ENCODE measurements at places on chromosomes 1 and 21. TPM values are rescaled to one million over a fixed set of nuclear protein-coding genes. Genes with fewer than 3 reads are reported as not detected.

- DNase-seq: peak; percentile 67
Measured at GRCh38 chr1:183195142-183195574, 9.1 kb downstream of the LAMC2 start.

GRCh38 chr1:176141449-176141848 lies 65.6 kb downstream of the COP1 start:
- no peak for DNase-seq

DNAH14 gene
- total RNA-seq: 2.2 TPM

MAGOH gene
- total RNA-seq: 42.5 TPM

- DNase-seq: no peak
Measured at GRCh38 chr1:89332461-89332860, 31.4 kb upstream of the GBP6 start.

ZBTB8B gene
- total RNA-seq: not detected

KRTAP12-3 gene
- total RNA-seq: not detected

GRCh38 chr21:45135868-45136267 lies 61.5 kb downstream of the ADARB1 start:
- DNase-seq: no peak

FCER1G gene
- total RNA-seq: not detected

OPRD1 gene
- 0.03 TPM for total RNA-seq

DNA sequence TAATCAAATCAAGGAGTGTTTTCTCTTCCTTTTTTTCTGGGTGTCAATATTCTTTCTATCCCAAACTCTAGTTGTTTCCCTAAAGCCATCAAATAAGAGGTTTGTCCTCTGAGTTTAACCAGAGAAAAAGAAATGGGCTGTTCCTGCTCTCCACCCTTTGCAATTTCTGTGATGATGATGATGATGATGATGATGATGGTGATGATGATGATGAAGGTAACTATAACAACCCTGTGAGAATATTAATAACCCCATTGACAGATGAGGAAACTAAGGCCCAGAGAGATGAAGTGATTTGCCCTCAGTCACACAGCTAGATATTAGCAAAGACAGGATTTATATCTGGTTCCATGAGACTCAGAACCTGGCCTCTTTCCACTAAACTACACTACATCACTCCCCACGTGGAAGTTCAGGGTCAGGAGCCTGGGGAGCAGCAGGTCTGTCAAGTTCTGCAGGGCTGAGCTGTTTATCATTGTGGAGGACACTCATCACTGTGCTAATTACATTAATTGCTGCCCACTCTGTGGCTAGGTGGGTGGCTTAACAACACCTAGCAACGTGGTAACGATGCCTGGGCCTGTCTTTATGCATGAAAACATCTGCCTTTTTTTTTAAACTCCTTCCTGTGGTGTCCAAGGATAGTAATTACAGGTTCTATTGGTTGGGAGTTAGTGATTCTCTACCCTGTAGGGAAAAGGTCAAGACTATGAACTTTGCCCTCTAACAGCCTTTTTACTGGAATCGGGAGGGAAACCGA lies 19.0 kb upstream of the JUN start:
- peak; percentile 58 for DNase-seq

GRCh38 chr1:209704584-209704983 lies at the start of gene HSD11B1:
Gene HSD11B1 (plus strand): TSS chr1:209704846. CDS start chr1:209704943, 97 bp downstream.
- DNase-seq: no peak

- no peak for DNase-seq
Measured at GRCh38 chr1:55195521-55196233, 19.5 kb downstream of the USP24 start.

DNA sequence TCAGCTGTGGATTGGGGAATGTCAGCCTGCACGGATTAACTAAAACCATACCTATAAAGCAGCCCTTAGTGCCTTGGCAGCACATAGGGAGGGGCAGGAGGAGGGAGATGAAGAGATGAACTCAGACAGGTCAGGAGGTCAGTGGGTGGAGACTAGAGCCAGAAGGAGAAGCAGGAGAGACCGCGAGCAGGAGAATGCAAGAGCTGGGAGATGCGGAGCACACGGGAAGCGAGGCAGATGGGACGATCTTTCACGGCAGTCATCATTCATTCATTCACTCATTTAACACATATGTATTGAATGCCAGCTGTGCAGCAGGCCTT lies 41.9 kb downstream of the NEK2 start:
- peak; percentile 30 for DNase-seq

TPTE gene
- total RNA-seq: not detected

DNA sequence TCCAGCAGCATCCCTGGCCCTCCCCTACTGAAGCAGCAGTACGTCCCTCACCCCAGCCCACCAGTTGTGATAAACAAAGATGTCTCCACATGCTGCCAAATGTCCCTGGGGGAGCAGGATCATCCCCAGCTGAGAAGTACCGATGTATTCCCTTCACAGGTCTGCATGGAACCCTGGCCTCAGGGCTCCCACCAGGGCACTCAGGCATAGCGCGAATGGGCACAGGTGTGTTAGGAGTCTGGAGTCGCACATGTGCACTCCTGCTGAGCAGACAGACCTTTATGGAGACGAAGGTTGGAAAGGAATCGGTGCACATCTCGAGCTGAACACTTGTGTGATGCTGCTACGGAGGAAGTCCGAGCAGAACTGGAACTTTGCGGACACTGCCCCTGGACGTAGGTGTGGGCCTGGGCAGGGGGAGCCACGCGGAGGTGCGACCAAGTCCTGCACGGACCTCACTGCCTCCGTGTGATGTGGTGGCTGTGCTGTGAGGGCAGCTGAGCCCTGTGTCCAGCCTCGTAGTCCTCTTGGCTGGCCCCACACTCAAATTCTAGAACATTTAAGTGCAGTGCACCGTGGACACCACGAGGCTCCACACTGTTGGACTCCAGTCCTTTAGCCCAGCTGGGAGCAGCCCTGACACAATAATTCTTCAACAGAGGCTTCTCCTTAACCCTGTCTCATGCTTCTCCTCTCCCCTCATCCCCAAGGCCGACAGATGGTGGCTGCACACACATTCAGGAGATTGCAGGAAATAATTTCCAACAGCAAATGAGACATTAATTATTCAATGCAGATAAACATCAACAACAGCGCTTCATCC lies 43.4 kb downstream of the RSPH1 start:
- no peak for DNase-seq

DNA sequence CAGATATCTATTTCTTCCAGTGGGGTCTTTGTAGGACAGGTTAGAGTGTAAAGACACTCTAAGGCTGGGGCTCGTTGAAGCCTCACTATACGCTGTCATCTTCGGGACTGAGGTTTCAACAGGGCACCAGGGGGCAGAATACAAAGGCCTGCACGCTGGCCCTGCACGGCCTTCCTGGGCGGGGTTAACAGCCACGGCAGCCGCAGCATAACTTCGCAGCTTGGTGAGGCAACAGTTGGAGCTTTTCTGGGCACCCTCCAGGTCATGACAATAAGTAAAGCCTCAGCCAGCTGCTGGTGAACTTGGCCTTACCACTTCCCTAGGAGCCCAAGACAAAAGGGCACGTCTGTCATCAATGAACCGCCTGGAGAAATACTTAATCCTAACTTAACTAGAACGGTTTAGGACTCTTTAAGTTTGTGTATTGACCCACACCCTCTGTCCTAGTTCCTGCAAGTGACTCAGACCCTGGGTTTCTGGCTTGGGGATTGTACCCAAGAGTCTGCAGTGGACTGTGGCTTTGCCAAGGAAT lies 2.3 kb upstream of the RUNX1 start:
- peak; percentile 88 for DNase-seq

- no peak for DNase-seq
Measured at GRCh38 chr1:221437926-221438325, 304.0 kb downstream of the DUSP10 start.

E2F2 gene
- 4.7 TPM for total RNA-seq

DNA sequence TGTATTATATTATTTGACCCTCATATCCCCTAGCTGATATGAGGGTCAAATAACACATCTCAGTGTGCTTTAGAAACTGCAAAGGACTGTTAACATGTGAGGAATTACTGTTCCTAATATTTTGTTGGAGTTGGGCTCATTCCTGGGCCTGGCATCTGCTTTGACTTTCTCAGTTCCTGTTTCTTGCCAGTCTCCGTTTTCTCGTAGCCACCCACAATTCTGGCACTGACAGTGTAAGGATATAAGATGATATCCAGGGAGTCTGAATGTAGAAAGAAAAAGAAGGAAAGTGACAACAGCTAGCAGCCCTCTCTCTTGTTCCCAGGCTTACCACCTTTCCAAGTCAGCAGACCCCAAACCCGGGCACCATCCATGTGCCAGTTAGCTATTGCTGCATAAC lies 54.4 kb upstream of the SCMH1 start:
- DNase-seq: no peak

DNA sequence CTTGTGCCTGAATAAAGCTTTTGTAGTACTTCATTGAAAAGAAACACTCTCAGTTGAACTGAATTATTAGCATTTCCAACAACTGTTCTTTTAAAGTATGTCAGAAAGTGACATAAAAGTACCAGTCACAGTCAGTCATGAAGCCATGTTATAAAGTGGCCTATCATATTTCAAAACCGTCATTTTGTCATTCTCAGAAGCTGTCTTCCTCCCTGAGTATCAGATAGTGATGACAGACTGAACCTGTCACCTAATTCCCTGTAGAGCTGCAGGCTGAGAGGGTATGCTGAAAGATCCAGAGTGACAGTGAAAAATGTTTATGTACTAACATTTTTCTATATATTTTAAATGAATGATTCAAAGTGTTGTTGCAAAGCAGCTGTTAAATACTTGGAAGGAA lies 1121.7 kb upstream of the PRMT6 start:
- DNase-seq: no peak

GRCh38 chr1:39392851-39393573 lies 98.4 kb upstream of the BMP8A start:
- DNase-seq: no peak

KCNA2 gene
- not detected for total RNA-seq

DNA sequence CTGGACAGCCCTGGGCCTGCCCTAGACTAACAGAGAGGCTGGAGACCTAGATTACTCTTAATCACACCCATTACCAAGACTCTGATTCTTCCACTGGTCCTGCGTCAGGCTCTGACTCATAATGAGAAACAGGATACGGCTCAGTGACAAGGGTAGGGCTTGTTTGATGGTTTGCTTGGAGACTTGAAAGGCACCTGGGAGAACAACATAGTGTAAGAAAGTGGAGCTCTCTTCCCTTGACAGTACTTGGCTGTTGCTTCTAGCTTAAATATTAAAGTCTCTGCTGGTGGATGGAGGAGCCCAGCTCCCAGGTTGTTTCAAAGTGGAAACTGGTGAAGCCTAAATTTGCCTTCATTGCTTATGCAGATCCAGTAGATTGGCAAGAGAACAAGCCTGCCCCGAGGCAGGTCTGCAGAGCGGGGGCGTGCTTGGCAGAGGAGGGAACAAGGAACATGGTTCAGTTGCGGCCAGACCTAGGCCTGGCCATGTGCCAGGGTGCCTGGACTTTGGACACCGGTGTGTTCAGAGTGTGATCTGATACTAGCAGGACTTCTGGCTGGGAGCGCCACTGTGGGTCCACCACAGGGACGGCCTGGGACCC lies 480.6 kb downstream of the CAMTA1 start:
- peak; percentile 95 for DNase-seq

GRCh38 chr1:2372551-2373490 lies 18.5 kb downstream of the MORN1 start:
- no peak for DNase-seq

GRCh38 chr21:34535886-34536285 lies 23.9 kb upstream of the KCNE1 start:
- no peak for DNase-seq

- no peak for DNase-seq
Measured at GRCh38 chr1:208598021-208598420, 353.8 kb upstream of the PLXNA2 start.

- no peak for DNase-seq
Measured at GRCh38 chr21:24255591-24255990, 1351.7 kb downstream of the MRPL39 start.

- no peak for DNase-seq
Measured at GRCh38 chr1:230800891-230801840, 54.0 kb downstream of the CAPN9 start.

- no peak for DNase-seq
Measured at GRCh38 chr1:234040446-234041317, 136.2 kb downstream of the SLC35F3 start.

DNA sequence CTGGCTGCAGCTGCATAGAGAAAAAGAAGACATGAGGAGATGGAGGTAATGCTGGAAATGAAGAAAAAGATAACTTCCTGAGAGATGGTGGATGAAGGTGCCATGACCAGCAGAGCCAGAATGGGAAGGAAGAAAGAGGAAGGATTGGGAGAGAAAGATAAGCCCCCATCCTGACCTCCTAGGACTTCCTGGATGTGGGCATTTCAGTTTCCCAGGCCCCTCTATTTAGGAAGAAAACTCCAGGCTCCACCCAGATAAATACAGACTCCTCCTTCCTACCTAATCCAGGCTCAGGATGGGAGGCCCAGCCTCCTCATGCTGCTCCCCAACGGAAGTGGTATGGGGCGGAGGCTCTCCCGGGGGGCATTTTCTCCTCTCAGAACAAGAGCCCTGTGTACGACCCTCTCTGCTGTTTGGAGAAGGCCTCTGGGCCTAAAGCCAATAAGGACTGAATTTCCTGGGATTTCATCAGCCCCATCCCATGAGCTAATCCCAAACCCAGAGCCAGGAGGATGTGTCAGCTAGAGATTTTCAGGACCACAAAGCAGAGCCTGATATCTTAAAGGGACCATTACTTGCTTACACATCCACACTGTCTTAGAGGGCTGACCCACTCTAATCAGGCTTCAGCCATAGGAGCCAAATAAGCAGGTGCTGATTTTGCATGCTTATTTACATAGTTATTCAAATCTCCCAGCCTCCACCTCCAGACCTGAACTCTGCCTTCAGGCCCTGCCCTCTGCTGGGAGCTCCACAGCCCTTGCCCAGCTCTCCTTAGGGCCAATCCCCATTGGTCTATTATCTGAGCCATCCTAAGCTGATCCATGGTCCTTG lies 5.1 kb upstream of the ARHGEF2 start:
- DNase-seq: peak; percentile 49

- DNase-seq: no peak
Measured at GRCh38 chr1:33738976-33739375, 124.9 kb upstream of the HMGB4 start.

DNA sequence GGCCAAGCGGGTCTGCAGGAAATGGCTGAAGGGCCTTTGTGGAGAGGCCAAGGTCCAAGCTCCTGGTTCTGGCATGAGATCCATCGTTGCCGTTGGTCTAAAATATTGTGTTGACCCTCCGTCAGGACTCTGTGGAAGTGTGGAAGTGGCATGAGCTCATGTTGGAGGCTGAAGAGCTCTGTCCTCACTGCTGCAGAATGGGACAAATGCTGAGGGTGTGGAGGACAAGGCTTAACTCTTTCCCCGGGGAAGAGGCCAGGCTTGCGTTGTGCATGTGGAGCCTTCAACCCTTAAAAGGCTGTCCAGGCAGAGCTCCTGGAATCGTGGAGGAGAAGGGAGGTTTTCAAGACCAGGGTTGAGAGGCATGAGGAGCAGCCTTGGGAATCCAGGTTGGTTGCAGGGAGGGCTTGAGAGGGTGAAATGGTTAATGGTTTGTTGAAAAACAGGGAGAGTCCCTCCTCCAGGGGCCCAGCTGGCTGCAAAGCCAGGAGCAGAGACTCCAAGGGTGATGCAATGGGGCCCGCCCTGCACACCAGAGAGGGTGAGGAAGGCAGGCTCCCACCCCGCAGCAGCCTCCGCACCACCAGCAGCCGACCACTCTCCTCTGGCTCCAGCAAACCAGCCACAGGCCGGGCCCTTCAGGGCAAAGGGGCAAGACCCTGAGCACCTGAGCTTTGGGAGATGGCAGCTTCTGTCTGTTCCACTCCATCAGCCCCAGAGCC lies 6.7 kb upstream of the AHCYL1 start:
- no peak for DNase-seq
